Fibroblast of skin of left quadriceps (primary cell): ENCODE measurements at places on chromosomes 3 and 15.

DNA sequence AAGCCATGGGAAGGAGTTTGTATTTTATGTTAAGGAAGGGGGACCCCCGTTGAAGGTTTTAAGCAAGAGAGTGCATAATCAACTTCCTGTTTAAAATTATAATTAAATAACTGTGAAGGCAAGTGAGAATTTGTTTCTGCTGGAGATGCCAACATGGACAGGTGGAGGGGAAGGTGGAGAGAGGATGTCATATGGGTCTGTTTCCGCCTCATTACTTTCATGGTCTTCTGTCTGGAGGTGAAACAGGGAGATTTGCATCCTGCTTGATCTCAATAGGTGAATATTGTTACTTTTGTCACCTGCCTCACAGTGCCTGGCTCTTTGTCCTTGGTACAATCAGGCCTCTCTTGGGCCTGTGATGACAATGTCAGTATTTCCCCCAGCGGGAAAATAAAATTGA is 300.6 kb upstream of the LMCD1 start:
- no peak for DNase-seq

DNA sequence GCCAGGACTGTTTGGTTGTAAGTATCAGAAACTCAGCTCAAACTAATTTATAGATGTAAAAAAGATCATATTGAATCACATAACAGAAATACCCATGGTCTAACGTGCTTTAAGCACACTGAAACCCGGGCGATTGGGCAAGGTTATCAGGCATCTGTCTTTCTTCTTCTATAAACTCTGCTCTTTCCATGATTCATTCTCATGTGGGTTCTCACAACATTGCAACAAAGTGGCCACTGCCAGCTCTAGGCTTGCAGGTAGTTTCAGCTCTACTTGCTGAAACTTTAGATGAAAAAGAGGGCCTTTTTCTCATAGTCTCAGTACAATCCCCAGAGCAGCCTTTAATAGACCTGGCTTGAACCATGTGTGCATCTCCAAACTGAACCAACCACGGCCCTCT is 456.1 kb downstream of the MFSD1 start:
- DNase-seq: no peak

DNA sequence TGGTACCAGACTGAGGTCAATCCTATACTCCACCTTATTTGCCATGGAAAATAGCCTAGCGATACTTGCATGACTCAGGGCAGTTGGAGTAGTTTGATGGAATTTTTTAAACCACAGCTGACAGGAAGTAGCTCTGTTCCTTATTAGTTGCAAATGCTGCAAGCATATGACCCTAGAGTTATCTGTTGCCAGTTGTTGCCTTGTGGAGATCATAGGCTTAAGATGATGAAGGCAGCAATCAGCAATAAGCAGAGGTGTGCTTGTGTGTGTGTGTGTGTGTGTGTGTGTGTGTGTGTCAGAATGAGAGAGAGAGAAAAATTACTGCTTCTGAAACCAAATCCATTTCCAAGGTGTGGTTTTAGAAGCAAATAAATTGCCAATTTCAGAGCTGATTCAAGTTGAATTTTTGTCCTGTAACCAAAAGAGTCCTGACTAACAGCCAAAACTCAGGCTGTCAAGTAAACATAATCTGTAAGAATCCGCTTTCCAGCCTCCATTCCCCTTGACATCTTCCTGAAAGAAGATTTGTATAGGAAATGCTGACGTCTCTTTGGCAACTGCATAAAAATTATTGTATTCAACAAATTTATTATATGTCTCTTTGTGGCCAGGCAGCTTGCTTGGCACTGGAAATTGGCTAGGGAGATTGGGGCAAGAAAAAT is 141.2 kb downstream of the SERPINI1 start:
- peak; percentile 74 for DNase-seq

- no peak for DNase-seq
Measured at GRCh38 chr3:116601206-116601605, 108.4 kb upstream of the TUSC7 start.

DNA sequence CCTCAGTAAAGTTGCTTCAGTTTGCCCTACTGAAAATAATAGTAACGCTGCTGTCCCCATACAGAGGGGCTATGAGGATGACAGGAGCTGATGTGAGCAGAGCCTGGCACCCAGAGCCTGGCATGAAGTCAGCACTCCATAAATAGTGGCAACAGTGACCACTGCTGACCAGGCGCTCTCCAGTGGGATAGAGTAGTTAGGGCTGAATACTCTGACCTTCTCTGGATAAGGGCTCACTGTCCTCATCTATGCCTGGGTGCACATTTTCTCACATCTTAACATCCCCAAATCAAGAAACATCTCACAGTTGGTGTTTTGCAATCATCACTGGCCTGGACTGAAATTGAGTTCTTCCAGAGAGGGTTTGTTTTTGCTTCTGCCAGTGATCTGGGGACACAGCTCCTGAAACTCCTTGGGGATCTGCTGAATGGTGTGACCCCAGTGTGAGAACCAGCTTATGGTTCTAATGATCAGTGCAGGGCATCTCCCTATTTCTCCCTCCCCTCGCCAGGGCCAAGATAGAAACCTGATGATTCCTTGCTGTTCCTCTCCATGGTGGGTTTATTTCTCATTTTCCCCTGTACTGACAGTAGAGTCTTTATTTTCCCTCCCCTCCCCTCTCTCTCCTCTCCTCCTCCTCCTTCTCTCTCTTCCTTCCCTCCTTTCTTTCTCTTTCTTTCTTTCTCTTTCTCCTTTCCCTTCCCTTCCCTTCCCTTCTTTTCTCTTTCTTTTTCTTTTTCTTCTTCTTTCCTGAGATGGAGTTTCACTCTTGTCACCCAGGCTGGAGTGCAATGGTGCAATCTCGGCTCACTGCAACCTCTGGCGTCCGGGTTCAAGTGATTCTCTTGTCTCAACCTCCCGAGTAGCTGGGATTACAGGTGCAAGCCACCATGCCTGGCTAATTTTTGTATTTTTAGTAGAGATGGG is 3.5 kb upstream of the PCSK6 start:
- no peak for DNase-seq

DNA sequence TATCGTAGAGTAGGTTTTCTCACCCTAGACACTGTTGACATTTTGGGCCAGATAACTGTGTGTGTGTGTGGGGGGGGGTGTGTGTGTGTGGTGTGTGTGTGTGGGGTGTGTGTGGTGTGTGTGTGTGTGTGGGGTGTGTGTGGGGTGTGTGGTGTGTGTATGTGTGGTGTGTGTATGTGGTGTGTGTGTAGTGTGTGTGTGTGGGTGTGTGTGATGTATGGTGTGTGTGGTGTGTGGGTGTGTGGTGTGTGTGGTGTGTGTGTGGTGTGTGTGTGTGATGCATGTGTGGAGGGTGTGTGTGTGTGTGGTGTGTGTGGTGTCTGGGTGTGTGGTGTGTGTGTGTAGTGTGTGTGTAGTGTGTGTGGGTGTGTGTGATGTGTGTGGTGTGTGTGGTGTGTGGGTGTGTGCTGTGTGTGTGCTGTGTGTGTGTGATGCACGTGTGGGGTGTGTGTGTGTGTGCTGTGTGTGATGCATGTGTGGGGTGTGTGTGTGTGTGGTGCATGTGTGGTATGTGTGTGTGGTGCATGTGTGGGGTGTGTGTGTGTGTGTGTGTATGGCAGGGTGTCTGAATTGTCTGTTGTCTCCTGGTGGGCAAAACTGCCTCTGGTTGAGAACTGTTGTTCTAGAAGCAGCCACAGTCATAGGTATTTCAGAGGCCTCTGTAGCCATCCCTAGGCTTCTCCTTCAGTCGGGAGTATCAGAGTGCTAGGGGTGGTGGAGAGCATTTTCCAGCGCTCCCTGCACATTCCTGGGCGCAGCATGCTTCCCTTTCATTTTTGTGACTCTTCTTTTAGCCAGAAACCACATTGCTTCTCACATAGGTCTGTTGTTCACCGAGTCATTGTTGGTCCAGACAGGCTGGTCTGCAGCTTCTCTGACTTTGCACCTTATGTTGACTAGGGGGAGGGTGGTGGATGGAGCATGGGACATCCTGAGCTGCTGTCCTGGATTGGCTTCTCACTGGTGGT is 84.4 kb downstream of the THSD4 start:
- DNase-seq: no peak

- DNase-seq: no peak
Measured at GRCh38 chr3:149535333-149535685, 60.8 kb downstream of the TM4SF4 start.

DNA sequence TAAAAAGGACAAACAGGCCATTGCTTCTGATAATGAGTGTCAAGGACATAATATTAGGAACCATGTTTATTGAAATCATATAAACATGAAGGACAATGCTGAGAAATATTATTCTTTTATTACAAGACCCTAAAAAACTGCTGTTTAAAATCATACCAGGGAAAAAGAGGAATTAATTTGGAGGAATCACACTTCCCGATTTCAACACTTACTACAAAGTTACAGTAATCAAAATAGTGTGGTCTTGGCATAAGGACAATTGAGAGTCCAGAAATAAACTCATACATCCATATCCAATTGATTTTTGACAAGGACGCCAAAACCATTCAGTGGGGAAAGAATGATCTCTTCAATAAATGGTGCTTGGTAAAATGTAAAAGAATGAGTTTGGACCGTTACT is 13.0 kb downstream of the CYP1A1 start:
- DNase-seq: no peak

- no peak for DNase-seq
Measured at GRCh38 chr3:20846832-20847231, 660.8 kb upstream of the SGO1 start.

GRCh38 chr3:168213920-168214319 is 118.2 kb upstream of the GOLIM4 start:
- no peak for DNase-seq

- DNase-seq: no peak
Measured at GRCh38 chr3:159326998-159327397, 525.1 kb downstream of the MFSD1 start.
